Left renal pelvis (tissue), 4 donors: ENCODE measurements at places on chromosomes 3 and 15. TPM values are rescaled to one million over a fixed set of nuclear protein-coding genes. Genes with fewer than 3 reads are reported as not detected.

DNA sequence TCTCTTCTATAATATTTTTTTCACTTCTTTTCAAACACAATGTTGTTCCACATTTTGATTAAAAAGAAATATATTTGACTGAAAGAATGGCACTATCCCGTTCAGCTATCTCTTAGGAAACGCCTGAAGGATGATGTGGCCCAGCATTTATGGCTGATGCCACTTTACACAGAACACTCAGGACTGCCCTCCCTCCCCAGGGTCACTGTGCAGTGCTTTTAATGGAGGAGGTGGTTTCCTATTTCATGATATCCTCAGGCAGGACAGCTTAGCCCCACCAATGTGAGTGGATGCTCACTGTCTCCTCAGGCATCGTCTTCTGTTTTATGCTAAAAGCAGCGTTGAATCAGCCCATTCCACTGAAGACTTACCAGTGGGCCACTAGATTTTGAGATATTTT is 135.9 kb downstream of the KCNAB1 start:
- no peak for DNase-seq

SH2D7 gene
- 0.33 TPM for polyA plus RNA-seq

SLC22A14 gene
- 0.21 TPM for polyA plus RNA-seq

- DNase-seq: no peak
Observed at GRCh38 chr3:99901200-99901926, 83.7 kb downstream of the CMSS1 start.
